Activated T-cell treated with anti-CD3 and anti-CD28 coated beads for 24 hours (primary cell): ENCODE measurements at places on chromosomes 4 and X.

- DNase-seq, result no peak
Observed at GRCh38 chr4:40875507-40876150, 125.9 kb downstream of the NSUN7 start.

- DNase-seq, result no peak
Observed at GRCh38 chr4:19945501-19945900, 306.2 kb upstream of the SLIT2 start.

DNA sequence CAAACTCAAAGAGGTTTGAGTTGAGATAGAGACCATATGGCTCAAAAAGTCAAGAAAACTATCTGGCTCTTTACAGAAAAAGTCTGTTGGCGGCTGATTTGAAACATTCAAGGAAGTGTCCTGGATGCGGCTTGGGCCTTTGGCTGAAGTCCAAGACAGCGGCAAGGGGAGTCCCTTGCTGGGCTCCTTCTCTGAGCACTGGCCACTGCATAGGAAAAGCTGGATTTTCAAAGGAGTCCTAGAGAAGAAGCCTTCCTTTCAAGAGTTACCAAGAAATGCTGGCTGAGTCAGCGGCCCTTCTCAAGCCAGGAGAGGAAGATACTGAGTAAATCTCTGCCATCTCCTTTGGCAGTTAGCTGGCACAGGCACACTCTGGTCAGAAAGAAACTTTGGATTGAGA lies 12.1 kb downstream of the APLN start:
- DNase-seq, result no peak

GRCh38 chrX:150482537-150483206 lies 85.7 kb upstream of the MTM1 start:
- DNase-seq, result peak; percentile 52

- DNase-seq, result no peak
Observed at GRCh38 chr4:26837993-26838842, 22.4 kb upstream of the STIM2 start.

- no peak for DNase-seq
Observed at GRCh38 chr4:159103384-159103990, 608 bp downstream of the RAPGEF2 start.

- DNase-seq, result no peak
Observed at GRCh38 chr4:2096073-2096609, 37.0 kb downstream of the NAT8L start.

GRCh38 chrX:43566170-43566569 lies 89.9 kb upstream of the MAOA start:
- DNase-seq, result no peak

DNA sequence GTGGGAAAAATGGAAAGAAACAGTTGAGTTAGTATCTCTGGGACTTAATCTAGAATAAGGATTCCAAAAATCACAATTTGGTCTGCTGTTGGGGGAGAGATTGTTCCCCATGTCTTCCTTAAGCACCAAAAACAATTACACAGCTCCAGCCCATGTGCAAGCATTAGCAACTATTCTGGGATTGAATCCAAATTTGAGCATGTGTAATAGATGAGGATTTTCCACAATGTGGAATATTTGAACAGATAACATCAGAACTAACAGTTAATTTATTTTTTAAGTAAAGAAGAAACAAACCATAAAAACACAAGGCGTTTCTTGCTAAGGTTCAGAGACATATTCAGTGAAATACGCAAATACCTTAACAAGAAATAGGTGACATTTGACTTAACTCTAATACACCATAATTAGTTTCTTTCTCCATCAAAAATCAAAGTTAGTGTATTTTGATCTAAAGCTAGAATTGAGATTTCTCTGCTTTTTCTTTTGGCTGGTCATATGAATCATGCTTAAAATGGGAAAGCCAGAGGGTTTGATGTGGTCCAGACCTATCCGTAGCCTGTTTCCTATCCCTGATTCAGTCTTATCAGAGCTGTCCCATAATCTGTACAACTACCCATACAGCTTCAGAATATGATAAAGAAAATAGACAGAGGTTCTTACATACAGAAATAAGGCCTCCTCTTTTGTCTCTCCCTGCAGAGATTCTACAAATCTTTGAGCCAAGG lies 413.4 kb downstream of the PACRGL start:
- DNase-seq, result no peak

- DNase-seq, result no peak
Observed at GRCh38 chr4:124903995-124904722, 191.6 kb upstream of the ANKRD50 start.

DNA sequence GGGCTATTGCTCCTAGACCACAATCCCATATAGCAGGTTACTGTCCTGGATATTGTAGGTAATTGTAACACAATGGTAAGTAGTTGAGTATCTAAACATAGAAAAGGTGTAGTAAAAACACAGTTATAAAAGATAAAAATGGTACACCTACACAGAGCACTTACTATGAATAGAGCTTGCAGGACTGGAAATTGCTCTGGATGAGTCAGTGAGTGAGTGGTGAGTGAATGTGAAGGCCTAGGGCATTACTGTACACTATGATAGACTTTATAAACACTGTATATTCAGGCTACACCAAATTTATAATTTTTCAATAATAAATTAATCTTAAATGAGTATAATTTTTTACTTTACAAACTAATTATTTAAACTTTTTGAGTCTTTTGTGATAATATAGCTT lies 425.7 kb downstream of the PABPC4L start:
- no peak for DNase-seq

GRCh38 chr4:88320224-88320779 lies 35.9 kb upstream of the PPM1K start:
- no peak for DNase-seq

DNA sequence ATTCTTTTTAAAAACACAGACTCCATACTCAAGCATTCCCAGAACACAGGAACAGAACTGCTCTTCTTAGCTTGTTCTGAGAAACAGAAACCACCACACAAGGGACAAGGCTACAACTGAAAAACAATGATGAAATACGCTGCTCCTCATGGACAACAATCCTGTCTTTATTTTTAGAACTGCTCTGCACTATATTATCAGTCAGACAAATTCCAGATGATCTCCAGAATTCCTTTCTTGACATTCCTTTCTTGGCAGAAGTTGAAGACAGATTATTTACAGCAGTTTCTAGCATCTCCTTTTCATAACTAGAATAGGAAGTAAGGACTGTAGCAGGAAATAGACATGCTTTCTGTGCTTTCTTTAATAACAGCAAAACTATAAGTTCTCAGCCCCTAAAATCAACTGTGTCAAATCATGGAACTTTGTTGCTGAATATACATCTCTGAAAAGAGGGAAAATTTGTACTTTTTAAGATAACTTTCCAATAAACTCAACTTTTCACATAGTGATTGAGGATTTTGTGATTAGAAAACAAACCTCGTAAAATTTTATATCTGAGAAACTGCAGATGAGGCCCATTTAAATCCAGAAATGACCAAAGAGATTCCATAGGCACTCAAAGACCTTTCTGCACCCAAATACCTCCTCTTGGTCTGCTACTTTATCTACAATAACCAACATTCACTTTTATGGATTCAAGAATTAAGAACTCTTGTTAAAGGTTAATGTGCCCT lies 35.9 kb downstream of the ANTXR2 start:
- DNase-seq, result no peak

- DNase-seq, result no peak
Observed at GRCh38 chrX:10381193-10381592, 224.4 kb downstream of the CLCN4 start.

GRCh38 chr4:165207016-165207430 lies 338 bp upstream of the KLHL2 start:
- DNase-seq, result no peak

- DNase-seq, result peak; percentile 58
Observed at GRCh38 chrX:49002091-49002935, at the start of gene GRIPAP1. GRIPAP1 (minus strand) TSS chrX:49002264; CDS start chrX:49002229, 35 bp downstream.

DNA sequence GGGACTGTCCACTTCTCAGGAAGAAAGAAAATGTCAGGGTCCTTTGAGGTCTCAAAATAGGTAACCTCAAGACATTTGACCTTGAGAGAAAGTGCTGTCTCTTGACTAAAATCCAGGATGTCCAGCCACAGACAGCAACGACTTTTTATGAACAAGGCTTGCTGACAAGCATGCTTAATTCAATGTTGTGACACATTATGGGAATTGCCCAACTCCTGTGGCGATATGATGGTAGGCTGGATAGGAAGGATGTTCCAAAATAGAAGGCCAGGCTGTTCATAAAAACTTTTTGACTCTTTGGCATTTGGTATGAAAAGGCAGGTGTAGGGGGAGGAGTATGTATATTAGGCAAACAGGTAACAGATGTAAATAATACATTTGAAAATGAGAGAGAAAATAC lies 50.8 kb upstream of the EDNRA start:
- DNase-seq, result no peak

DNA sequence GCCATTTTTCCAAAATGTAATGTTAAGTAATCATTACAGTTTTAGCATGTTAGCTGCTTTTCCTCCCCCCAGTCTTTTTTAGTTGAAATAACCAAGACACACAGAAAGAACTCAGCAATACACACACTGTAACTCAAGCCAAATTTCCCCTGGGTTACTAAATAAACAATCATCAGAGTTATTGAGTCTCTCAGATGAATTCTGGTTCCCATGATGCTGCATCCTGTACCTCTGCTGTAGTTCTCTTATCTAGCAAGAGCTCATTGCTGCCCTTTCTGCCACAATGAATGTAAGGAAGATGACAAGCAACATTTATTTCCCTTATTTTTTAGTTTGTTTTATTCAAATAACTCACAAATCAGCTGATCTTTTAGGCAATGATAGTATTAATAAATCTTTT lies 185.1 kb downstream of the ARHGAP6 start:
- DNase-seq, result no peak

DNA sequence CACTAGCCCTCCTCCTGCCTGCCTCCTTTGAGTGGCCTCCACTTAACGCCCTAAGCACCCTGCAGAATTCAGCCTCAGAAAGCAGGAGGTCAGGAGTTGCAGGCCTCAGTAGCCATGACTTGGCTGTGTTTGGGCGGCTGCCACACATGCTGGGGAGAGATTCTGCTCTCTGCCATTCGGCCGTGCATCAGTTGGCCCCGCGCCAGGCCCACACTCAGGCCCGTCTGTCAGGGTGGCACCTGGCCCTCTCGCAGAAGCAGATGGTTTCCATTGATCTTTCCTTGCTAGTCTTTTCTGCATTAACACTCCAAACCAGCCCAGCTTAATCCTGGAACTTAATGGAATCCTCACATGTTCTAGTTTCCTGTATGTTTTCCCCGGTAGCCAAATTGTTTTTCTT lies 30.7 kb upstream of the ATP6AP2 start:
- no peak for DNase-seq

DNA sequence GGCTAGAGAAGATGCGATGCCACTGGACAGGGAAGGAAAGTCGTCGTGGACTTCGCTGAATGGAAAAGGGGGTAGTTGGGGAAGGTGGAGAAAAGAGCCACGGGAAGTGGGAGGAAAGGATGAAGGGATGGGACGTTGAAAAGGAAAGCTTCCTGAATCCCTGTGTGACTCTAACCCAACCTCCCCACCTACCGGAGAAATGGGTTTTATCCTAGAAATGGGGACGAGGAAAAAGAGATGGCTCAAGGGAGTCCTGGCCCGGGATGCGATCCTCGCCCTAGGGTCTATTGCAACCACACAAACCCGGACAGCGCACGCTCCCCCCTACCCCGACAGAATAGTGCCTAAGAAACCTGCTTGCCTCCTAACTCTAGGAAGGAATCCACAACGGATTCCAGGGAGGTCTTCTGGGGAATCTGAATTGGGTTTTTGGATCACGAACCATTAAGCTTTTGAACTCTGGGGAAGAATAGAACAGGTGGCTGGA lies 738 bp upstream of the TSPAN5 start:
- DNase-seq, result no peak

DNA sequence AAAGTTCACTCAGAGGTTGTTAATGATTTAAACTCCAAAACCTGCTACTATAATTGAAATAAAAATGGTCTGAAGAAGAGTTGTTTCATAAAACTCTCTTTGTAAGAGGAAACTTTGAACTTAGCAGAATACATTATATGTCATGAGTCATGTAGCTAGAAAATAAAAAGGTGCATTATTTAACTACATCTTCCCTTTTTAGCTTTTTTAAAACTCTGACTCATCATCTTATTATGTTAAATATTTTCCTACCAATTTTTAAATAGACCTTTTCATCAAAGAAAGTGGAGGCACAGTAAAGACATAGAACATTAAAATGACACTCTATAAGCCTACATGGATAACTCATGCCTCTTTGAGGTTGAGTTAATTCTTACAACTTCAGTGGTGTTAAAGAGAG lies 1.2 kb upstream of the ZNF827 start:
- DNase-seq, result no peak

DNA sequence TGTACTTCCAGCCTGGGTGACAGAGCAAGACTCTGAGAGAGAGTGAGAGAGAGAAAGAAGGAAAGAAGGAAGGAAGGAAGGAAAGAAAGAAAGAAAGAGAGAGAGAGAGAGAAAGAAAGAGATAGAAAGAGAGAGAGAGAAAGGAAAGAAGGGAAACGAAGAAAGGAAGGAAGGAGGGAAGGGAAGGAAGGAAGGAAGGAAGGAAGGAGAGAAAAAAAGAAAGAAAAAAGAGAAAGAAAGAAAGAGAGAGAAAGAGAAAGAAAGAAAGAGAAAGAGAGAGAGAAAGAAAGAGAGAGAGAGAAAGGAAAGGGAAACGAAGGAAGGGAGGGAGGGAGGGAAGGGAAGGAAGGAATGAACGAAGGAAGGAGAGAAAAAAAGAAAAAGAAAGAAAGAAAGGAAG lies 238.6 kb downstream of the ASMT start:
- no peak for DNase-seq

DNA sequence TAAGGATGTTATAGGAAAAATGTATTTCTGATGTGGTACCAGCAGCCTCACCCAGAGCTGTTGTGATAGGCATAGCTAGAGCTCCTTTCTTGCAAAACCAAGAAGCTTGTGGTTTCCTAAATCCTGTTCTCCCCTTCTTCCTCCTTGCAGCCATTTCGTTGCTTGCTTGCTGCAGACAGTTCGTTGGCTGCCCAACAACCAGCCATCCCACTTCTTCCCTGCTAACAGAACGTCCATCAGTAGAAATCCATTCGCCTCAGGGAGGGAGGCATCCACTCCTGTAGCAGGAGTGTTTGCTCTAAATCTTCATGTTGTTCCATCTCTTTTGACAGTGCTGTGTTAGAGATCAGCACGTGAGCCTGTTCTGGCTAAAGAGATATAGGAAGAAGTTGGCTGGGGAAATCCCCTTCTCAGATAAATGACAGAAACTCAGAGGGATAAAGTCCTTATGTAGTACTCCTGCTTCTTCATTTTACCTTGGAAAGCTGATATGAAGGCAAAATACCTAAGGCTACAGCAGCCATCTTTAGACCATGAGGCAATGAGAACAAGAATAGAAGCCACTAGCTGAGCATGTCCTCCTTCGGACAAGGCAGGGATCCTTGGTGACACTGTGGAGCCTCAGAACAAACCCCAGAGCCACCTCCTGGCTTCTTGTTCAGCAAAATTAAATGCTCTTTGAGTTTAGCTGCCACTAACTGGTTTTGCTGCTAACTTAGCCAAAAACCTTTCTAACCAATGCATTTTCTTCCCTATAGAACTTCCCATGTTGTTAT lies 68.4 kb upstream of the RELL1 start:
- no peak for DNase-seq

- no peak for DNase-seq
Observed at GRCh38 chrX:44585866-44586265, 43.2 kb upstream of the FUNDC1 start.

GRCh38 chrX:56783996-56784620 lies 55.1 kb downstream of the NBDY start:
- DNase-seq, result no peak
